ENCODE measurements at places on chromosomes 16 and 17.
A peak's percentile ranks its signal among the peaks of the same experiment; 100 is the strongest.

GRCh38 chr17:64334851-64335250 is 55.8 kb downstream of the PECAM1 start:
- no peak for DNase-seq

DNA sequence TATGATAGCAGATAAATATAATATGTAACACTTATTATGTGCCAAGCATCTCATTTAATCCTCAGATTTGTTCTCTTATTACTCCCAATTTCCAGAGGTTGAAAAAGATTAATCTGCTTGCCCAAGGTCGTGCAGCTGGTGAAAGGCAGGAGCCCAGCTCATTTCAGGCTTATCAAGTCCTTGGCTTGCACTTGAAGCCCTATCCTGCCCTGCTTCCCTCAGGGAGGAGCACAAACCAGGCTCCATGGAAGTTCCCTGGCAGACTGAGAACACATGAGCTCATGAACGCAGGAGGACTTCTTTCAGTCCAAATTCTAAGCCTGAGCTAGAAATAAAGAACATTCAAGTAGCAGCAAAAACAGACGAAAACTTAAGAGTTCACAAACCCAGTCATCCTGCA is 74.8 kb downstream of the USP31 start:
- DNase-seq = no peak

DNA sequence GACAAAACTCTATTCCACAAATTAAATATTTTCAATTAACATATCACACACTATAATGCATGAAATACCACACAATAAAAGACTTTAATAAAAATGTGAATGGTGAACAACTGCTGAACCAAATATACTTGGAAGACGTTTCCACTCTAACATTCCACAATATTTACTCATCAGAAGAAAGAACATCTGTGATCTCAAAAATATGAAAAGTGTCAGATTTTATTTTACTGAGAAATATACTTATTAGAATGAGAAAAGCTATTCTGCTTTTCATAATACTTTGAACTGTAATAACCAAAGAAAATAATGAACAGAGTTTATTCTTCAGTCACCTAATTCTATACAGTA is 181.8 kb upstream of the AXIN2 start:
- no peak for DNase-seq

DNA sequence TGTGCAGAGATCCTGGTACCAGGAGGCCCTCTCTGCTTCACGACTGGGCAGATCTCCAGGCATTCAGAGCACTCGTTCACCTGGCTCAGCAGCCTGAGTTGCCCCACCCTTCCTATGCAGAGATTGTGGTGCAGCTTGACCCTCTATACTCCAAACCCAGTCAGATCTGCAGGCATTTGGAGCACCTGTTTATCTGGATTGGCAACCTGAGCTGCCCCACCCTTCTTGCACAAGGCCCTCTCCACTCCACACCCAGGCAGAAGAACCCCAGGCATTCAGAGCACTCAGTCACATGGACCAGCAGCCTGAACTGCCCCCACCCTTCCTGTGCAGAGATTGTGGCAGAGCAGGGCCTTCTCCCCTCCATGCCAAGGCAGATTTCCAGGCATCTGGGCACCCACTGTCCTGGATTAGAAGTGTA is 88.4 kb upstream of the CDH5 start:
- no peak for DNase-seq

- DNase-seq = peak; percentile 28
These were observed 41.7 kb downstream of the SRL start for GRCh38 chr16:4200000-4200780.

GRCh38 chr16:14501331-14502255 is 128.5 kb downstream of the PARN start:
- DNase-seq = peak; percentile 60

DNA sequence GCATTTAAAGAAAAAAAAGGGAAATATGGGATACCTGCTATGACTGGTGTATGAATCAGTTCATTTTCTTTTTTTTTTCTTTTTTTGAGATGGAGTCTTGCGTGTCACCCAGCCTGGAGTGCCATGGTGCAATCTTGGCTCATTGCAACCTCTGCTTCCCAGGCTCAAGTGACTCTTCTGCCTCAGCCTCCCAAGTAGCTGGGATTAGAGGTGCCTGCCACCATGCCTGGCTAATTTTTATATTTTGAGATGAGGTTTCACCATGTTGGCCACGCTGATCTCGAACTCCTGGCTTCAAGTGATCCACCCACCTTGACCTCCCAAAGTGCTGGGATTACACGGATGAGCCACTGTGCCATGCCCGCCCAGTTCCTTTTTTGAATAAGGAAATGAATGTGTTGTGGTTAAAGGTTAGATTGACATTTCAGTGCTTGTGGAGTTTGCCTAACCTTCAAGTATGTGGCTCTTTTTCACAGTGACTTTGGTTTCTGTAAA is 7.7 kb downstream of the HAPSTR1 start:
- no peak for DNase-seq

DNA sequence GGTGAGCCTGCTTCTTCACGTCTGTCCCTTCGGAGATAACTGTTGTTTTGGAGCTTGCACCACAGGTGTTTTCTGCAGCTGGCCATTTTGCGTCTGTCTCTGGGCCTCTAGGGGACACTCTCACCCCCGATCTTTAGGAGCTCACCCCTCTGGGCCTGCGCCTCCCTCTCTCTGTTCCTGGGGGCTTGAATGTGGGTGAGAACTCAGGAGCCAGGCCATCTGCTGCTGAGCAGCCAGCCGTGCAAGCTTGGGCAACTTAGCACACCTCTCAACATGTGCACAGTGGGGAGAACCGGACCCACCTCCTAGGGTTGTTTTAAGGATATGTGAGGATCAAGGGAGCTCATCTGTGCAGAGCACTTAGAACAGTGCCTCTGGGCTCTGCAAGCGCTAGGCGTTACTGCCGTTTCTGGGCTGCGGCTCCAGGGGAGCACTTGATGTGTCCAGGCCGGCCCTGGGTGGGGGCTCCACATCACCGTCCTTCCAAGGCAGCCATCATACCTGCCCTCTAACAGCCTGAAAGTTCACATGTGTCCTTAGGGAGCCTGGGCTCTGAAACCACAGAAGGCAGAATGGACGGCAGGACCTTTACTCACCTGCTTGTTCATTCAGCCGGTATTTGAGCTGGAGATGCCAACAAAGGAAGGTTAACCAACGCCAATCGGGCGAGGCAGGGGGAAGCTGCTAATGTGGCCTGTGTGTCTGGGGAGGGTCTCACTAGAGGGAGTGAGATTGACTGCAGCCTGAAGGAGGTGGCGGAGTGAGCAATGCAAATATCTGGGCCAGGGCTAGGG is 66.3 kb downstream of the MRC2 start:
- no peak for DNase-seq

DNA sequence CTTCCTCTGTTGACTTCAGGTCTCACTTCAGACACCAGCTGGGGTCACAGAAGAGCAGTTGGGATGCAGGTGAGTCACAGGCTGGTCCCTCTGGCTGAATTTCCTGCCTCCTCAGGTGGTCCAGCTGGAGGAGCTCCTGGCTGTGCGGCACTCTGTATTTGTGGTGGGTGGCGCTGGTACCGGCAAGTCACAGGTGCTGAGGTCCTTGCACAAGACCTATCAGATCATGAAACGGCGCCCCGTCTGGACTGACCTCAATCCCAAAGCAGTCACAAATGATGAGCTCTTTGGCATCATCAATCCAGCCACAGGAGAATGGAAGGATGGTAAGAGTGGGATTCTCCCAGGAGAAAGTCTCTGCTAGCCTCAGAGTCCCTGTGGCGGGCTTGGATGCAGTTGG is 149.2 kb downstream of the DNAH9 start:
- DNase-seq = no peak

- peak; percentile 71 for DNase-seq
These were observed 105.1 kb downstream of the CHD9 start for GRCh38 chr16:53159781-53160436.

GRCh38 chr16:15427648-15428239 is 6.6 kb upstream of the BMERB1 start:
- DNase-seq = peak; percentile 57

DNA sequence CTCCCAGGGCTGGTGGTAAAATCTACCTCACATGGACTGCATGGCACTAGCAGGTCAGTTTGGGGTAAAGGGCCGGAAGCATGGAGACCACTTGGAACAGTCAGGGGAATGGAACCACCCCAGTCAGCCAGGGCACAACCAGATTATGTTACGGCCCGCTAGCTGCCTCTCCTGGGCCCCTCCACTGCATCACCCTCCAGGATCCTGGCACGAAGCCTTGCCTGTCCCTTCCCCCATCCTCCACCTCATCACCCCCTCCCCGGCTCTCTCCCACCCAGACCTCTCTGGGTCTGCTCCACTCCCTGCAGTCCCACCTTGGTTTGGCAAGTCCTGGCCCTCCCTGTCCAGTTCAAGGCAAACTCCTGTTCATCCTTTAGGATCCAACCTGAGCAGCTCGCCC is 91.7 kb downstream of the CLEC16A start:
- no peak for DNase-seq

GRCh38 chr17:17204041-17204591 is 2.0 kb downstream of the PLD6 start:
- peak; percentile 48 for DNase-seq

DNA sequence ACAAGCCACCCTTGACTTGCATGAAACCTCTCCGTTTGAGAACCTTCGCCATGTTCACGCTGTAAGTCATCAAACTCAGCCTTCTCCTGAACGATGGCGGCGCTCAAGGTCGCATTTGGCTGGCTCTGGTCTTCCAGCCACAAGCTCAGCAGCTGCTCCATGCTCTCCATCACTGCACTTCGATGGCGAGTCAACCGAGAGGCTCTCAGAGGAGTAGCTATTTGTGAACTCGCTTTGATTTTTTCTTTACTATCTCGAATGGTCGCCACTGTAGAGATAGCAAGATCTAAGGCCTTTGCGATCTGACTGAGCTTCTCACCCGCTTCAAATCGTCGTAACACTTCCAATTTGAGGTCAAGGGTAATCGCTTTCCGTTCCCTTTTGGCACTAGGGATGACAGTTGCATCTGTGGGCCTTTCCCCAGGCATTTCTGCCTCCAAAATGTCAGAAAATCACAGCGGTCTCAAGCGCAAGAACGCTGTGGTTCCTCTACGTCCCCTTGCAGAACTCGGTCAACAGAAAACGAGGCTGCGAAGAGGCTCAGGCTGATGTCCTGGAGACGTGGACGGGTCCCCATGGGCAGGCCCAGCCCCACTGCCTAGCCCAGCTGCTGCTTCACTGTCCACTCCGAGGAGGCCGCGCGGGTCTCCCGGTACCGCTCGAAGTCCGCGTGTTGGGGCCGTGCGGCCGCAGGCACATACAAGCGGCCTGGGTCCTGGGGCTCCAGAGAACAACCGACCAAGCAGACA is 23.1 kb downstream of the DEF8 start:
- DNase-seq = no peak

DNA sequence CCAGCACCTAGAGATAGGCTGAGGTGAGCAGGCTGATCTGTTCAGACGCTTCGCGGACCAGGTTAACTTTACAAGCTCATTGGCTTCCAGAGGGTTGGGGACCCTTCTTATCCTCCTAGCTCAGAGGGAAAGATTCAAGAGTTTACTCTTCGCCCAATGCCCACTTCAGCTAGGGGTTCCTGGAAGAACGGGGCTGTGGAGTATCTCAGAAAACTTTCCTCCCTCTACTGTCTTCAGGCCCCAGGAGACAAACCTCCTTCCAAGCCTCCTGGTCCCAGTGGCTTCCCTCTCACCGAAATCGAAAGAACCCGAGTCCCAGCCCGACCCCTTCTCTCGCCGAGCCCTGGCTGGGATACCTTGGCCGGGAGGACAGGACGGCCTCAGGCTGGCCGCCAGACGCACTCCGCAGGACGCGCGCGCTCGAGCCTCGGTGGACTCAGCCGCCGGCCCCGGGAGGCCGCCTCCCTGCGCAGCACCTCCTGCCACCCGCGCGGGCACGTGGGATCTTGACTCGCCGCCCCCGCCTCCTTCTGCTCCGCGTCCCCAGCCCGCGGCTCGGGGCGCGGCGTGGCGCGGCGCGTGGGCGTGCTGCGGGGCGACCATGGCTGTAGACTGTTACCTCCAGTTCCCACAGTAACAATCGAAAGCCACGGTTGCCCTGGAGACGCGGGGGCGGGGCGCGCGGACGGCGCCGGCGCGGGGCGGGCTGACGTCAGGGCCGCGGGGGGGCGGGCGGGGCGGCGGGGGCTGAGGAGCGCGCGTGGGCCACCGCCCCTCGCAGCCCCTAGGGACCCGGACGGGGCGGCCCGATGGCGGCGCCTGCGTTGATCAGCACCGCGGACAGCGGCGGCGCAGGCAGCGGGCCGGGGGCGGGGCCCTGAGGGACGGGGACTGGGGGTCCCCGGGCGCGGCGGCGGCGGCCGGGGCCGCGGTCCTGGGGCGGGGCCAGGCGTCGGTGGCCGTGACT is 5.3 kb upstream of the HIC1 start:
- DNase-seq = peak; percentile 64

- no peak for DNase-seq
These were observed 6.8 kb upstream of the OR1E2 start for GRCh38 chr17:3440451-3440850.

- no peak for DNase-seq
These were observed 1.3 kb downstream of the ZNF652 start for GRCh38 chr17:49360796-49361128.

DNA sequence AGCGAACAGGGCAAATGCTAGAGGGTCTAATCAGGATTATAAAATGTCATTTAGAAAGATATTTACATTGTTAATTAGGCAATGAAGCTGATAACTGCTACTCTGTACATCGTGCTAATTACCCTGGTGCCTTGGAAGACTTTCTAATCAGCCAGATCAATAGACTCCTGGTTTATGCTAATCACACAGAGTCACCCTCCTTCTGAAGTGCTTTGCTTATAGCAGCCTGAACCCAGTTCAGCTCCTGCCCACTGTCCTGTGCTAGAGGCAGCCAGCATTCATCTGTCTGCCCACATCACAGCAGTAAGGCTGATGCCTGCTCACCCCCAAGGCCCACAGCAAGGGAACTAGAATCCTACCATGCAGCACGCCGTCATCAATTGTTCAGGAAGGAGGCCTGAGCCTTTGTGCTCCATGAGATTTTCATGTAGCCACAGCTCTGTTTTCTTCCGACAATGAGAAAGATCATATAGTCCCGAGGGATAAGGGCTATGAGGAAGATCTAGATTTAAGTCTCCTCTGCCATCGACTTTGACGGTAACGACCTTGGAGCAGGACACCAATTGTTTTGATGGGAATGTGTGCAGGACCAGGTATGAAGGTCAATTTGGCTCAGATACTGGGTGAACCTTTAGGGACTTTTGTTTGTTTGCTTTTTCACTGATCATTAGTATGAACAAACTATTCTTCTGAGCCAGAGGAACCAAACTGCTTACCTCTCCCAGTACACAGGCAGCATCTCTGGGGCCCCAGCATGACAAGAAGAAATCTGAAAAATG is 12.5 kb upstream of the LYRM9 start:
- DNase-seq = no peak

- DNase-seq = no peak
These were observed 22.2 kb upstream of the LCMT1 start for GRCh38 chr16:25089351-25089750.

- DNase-seq = no peak
These were observed 140.9 kb downstream of the KCNJ2 start for GRCh38 chr17:70310221-70310672.

GRCh38 chr17:39782980-39783379 is 45.2 kb downstream of the GRB7 start:
- no peak for DNase-seq

Data from cerebellar cortex (tissue), 1 donor.